ENCODE measurements at places on chromosomes 12 and 14. TPM values are rescaled to one million over a fixed set of nuclear protein-coding genes. Genes with fewer than 3 reads are reported as not detected.

SERPINA9 gene
- polyA plus RNA-seq, result not detected

MYF6 gene
- not detected for polyA plus RNA-seq

ADAMTS20 gene
- polyA plus RNA-seq, result not detected

RD3L gene
- polyA plus RNA-seq, result not detected

CLECL1 gene
- 12.1 TPM for polyA plus RNA-seq

UNC119B gene
- 7.3 TPM for polyA plus RNA-seq

CATSPERB gene
- not detected for polyA plus RNA-seq

B4GALNT3 gene
- not detected for polyA plus RNA-seq

DNA sequence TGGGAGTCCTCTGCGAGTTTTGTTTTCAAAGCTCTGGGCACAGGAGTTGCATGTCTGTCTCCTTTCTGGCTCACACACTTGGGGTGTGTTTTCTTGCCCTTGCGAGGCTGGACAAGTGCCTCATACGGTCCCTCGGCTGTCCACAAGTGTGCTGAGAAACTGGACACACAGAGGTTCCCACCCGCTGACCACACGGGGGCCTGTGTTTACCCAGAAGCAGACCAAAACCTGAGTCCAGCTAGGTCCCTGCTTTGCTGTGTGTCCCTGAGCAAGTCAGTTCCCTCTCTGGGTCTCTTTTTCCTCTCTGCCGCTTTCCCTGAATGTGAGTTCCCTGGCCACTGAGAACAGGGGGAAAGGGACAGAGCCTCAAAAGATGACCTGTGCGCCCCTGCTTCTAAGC lies 678 bp upstream of the OAS2 start:
- peak overlapping the region; percentile 98 for H3K27ac ChIP-seq
- H3K4me3 ChIP-seq, result peak overlapping the region; percentile 99
- H3K4me1 ChIP-seq, result peaks cover 55% of the 10 kb centered on the region
- H3K27me3 ChIP-seq, result no peaks in the 10 kb centered on the region

DNA sequence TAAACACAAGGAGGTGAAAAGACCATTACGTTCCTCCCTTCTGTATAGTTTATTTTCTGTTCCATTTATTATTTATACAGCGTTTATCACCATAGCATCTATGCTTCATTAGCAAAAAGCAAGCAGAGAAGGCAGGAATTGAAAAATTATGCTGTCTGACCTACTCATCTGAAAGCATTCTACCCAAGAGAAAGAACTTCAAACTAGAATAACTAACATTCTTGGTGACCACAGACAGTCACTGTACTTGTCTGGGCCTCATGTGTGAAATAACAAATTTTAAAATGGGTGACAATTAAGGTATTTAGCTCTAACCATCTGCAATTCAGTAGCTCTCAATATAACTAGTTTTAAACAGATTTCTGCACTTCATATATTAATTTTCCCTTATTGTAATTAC lies 29.3 kb upstream of the PDE3A start:
- no peaks in the 10 kb centered on the region for H3K27me3 ChIP-seq
- H3K27ac ChIP-seq, result no peak overlapping the region
- no peaks in the 10 kb centered on the region for H3K36me3 ChIP-seq
- no peaks in the 10 kb centered on the region for H3K4me1 ChIP-seq
- no peak overlapping the region for H3K4me3 ChIP-seq
- DNase-seq, result no peak

GRCh38 chr14:75286313-75286712 lies 7.7 kb downstream of the FOS start:
- H3K4me3 ChIP-seq, result no peak overlapping the region
- peaks cover 26% of the 10 kb centered on the region for H3K27me3 ChIP-seq
- no peak for DNase-seq
- H3K4me1 ChIP-seq, result peaks cover 2% of the 10 kb centered on the region
- H3K36me3 ChIP-seq, result peaks cover 3% of the 10 kb centered on the region
- H3K27ac ChIP-seq, result no peak overlapping the region

DNA sequence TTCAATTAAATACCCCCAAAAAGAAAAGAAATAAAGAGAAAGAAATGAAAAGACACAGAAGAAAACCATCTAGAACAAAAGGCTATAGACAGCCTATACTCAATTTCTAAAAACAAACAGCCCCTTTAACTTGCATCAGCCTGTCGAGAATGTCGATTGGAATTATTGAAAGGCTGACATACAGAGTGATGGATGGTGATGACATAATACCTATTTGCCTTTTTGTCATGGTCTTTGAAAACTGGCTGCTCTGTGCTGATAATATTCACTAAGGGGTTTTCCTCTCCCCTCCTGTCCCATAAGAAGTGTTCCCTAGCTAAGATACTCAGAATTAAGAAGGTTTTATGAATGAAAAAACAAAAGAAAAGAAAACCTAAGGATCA lies 393.7 kb downstream of the SOX5 start:
- H3K4me3 ChIP-seq, result no peak overlapping the region
- no peak overlapping the region for H3K27ac ChIP-seq

- H3K4me3 ChIP-seq, result no peak overlapping the region
- H3K27me3 ChIP-seq, result peaks cover 48% of the 10 kb centered on the region
- no peaks in the 10 kb centered on the region for H3K4me1 ChIP-seq
- H3K27ac ChIP-seq, result no peak overlapping the region
- DNase-seq, result no peak
These were observed 67.0 kb upstream of the CAND1 start for GRCh38 chr12:67202011-67202677.

DNA sequence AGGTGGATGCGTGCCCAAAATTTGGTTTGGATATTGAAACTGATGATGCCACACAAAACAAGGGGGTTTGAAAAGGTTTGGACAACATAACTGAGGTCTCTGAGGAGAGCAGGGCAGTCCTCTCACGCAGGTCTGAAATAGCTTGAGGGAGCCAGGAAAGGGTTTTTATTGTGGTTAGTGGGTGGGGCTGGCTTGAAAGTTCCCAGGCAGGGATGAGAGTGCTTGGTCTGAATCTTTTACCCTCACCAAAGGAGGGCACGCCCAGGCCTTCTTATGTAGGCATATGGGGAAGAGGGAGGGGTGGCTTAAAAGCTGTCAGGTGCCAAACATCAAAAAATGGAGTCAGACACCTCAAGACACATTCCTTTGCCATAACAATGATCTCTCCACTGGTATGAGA lies 493.1 kb upstream of the CCDC196 start:
- H3K4me1 ChIP-seq, result peaks cover 13% of the 10 kb centered on the region
- peaks cover 2% of the 10 kb centered on the region for H3K27me3 ChIP-seq
- peaks cover 2% of the 10 kb centered on the region for H3K36me3 ChIP-seq
- no peak for DNase-seq
- no peak overlapping the region for H3K4me3 ChIP-seq

DNA sequence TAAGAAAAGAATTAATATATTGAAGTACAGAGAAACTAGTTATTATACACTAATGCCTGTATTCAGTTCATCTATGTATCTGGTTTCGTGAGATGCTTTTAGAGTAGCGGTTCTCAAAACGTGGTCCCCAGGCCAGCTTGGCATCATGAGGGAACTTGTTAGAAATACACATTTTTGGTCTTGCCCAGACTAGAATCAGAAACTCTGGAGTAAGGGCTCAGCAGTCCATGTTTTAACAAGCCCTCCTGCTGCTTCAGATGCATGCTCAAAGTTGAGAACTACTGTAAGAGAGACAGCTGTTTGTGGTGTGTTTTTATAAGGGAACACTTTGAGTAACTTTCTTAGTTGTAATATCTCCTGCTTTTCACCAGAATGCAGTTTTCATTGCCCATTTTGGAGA lies 18.1 kb downstream of the GPATCH2L start:
- H3K36me3 ChIP-seq, result peaks cover 47% of the 10 kb centered on the region
- H3K4me3 ChIP-seq, result no peak overlapping the region
- H3K27ac ChIP-seq, result no peak overlapping the region

- no peak overlapping the region for H3K4me3 ChIP-seq
- H3K36me3 ChIP-seq, result no peaks in the 10 kb centered on the region
- DNase-seq, result no peak
- H3K27ac ChIP-seq, result no peak overlapping the region
These were observed 74.9 kb downstream of the ALG10 start for GRCh38 chr12:34097213-34097612.

DNA sequence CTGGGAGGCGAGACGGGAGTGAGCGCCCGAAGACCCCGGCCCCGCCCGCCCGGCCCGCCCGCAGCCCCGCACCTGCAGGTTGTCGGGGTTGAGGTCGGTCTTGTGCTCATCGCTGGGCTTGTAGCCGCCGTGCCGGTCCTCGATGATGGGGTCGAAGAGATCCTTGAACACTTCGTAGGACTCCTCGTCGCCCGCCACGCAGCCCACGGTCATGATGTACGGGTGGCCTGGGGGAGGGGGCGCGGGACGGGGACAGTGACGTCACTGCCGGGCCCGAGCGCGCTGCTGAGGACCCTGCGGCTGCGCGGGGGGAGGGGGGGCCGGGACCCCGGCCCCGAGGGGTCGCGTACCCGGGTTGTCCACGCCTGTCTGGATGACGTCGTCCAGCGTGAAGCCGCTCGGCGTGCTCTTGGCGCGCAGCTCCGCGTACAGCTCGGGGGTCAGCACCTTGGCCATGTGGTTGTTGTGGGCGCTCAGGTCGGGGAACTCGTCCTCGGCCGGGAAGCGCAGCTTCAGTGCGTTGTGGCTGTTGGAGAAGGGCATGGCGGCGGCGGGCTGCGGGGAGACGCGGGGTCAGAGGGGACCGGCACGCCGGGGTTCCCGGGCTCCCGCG lies 573 bp downstream of the CKB start:
- DNase-seq, result no peak
- H3K4me3 ChIP-seq, result peak overlapping the region; percentile 65
- H3K4me1 ChIP-seq, result peaks cover 11% of the 10 kb centered on the region
- H3K27me3 ChIP-seq, result peaks cover 12% of the 10 kb centered on the region

GRCh38 chr12:89951050-89951693 lies 242.5 kb upstream of the ATP2B1 start:
- no peaks in the 10 kb centered on the region for H3K27me3 ChIP-seq
- peak overlapping the region; percentile 95 for H3K27ac ChIP-seq
- H3K4me1 ChIP-seq, result peaks cover 53% of the 10 kb centered on the region
- no peaks in the 10 kb centered on the region for H3K36me3 ChIP-seq
- peak overlapping the region; percentile 0 for H3K4me3 ChIP-seq
- peak; percentile 19 for DNase-seq

- no peak overlapping the region for H3K27ac ChIP-seq
- no peak overlapping the region for H3K4me3 ChIP-seq
- H3K27me3 ChIP-seq, result no peaks in the 10 kb centered on the region
- peaks cover 12% of the 10 kb centered on the region for H3K4me1 ChIP-seq
- DNase-seq, result no peak
- H3K36me3 ChIP-seq, result no peaks in the 10 kb centered on the region
These were observed 2.4 kb upstream of the PDE6H start for GRCh38 chr12:14970473-14970872.

DNA sequence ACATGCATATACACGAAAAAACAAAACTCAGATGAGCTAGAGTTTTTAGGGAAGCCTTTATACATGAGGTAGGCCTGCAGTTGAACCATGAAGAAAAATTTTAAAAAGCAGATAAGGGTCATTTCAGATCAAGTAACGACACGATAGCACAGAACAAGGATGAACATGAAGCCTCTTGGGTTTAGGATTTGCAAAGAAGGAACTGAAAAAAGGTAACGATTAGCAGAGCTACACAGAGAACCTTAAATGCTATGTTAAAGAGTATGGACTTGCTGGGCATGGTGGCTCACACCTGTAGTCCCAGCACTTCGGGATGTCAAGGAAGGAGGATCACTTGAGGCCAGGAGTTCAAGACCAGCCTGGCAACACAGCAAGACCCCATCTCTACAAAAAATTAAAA lies 96.1 kb upstream of the HECTD1 start:
- no peaks in the 10 kb centered on the region for H3K4me1 ChIP-seq
- H3K27ac ChIP-seq, result no peak overlapping the region
- no peak overlapping the region for H3K4me3 ChIP-seq
- H3K36me3 ChIP-seq, result peaks cover 14% of the 10 kb centered on the region
- H3K27me3 ChIP-seq, result no peaks in the 10 kb centered on the region

DNA sequence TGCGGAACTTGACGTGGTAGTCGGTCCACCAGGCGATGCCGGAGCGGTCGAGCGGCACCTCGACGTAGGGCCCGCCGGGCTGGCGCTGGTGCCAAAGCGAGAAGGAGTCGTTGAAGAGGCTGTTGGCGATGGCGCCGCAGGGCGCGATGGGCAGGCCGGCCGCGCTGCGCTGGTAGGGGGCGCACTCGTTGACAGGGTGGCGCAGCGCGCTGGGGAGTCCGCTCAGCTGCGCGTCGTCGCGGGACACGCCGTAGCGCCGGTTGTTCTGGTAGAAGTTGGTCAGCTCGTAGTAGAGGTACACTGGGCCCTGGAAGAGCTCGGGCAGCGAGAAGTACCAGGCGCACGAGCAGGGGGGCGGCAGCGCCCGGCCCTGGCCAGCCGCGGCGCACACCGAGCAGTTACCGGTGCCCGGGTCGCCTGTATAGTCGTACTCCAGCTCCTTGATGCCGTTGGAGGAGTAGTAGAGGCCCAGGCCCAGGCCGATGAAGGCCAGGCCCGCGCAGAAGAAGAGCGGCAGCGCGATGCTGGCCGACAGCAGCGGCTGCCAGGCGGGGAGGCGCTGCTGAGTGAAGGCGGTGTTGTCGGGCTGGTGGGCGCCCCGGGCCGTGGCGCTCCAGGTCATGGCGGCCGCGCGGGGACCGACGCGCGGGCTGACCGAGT lies 482 bp downstream of the TMEM30B start:
- no peak overlapping the region for H3K27ac ChIP-seq
- H3K27me3 ChIP-seq, result peaks cover 47% of the 10 kb centered on the region
- H3K36me3 ChIP-seq, result no peaks in the 10 kb centered on the region

DNA sequence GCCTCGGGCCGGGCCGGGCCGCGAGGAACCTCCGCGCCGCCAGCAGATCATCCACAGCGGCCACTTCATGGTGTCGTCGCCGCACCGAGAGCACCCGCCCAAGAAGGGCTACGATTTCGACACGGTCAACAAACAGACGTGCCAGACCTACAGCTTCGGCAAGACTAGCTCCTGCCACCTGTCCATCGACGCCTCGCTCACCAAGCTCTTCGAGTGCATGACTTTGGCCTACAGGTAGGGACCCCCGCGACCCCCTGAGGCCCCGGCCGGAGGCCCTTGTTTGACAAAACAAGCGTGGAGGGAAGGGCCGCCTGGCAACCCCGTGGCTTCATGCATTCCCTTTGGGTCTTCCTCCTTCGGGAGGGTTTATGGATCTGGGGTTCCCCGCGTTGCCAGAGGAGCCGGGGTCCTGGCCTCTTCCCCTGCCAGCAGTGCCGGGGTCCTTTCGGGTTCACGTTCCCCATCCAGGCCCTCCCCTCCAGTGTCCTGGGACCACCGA lies 526 bp downstream of the MLXIP start:
- H3K36me3 ChIP-seq, result no peaks in the 10 kb centered on the region
- H3K4me3 ChIP-seq, result peak overlapping the region; percentile 86
- peak overlapping the region; percentile 95 for H3K27ac ChIP-seq
- H3K27me3 ChIP-seq, result no peaks in the 10 kb centered on the region
- peaks cover 42% of the 10 kb centered on the region for H3K4me1 ChIP-seq
- no peak for DNase-seq

DNA sequence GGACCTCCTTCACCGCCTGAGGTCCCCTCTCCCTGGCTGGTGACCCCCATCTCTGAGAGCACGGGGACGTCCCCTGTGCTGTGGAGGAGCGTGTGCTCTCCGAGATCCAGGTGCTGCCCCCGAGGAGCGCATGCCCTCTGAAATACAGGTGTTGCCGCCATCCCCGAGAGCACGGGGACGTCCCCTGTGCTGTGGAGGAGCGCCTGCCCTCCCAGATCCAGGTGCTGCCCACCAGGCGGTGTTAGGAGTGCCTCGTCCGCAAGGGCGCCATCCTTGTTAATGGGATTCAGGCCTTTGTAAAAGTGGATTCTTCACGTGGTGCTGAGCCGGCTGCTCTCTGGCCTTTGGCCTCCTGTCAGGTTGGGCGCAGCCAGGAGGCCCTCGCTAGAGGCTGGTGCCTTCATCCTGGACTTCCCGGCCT lies 10.1 kb downstream of the NOC4L start:
- H3K4me3 ChIP-seq, result no peak overlapping the region
- H3K27ac ChIP-seq, result no peak overlapping the region
- no peak for DNase-seq
- no peaks in the 10 kb centered on the region for H3K36me3 ChIP-seq
- H3K27me3 ChIP-seq, result no peaks in the 10 kb centered on the region
- H3K4me1 ChIP-seq, result peaks cover 4% of the 10 kb centered on the region

Data from naive B cell (primary cell).